ENCODE measurements at places on chromosomes 2 and 18. TPM values are rescaled to one million over a fixed set of nuclear protein-coding genes. Genes with fewer than 3 reads are reported as not detected.

DNA sequence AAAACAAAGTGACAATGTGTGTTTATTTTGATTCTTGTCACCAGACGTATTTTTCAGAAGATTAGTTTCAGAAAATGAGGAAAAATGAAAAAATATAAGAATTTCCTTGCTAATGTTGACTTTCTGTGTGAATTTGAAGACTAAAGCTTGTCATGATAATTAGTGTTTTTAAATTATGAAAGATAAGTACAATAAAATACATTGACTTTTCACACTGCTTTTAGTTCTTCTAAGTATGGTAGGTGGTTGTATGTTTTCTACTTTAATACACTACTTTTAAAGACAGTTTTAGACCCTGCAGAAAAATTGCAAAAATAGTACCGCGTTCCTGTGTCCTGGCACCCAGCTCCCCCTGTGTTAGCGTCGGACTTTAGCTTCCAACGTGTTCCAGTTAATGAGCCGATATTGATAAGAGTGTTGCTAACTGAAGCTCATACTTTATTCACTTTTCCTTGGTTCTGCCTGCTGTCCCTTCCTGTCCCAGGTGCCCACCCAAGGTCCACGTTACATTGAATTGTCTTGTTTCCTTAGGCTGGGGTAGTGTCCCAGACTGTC lies 695 bp downstream of the RBFA start:
- H3K4me3 ChIP-seq: peak overlapping the region; percentile 87
- peaks cover 8% of the 10 kb centered on the region for H3K36me3 ChIP-seq
- H3K4me1 ChIP-seq: peaks cover 7% of the 10 kb centered on the region
- no peaks in the 10 kb centered on the region for H3K27me3 ChIP-seq
- DNase-seq: no peak

GRCh38 chr2:136108463-136108862 lies 9.5 kb downstream of the CXCR4 start:
- H3K36me3 ChIP-seq: no peaks in the 10 kb centered on the region
- H3K4me1 ChIP-seq: no peaks in the 10 kb centered on the region
- no peak for DNase-seq
- H3K4me3 ChIP-seq: no peak overlapping the region

- H3K4me3 ChIP-seq: peak overlapping the region; percentile 58
- DNase-seq: no peak
- no peaks in the 10 kb centered on the region for H3K27me3 ChIP-seq
- no peak overlapping the region for H3K27ac ChIP-seq
These were observed 977 bp downstream of the SLC8A1 start for GRCh38 chr2:40450796-40451430.

MFF gene
- polyA plus RNA-seq: 38.3 TPM

LAMA3 gene
- polyA plus RNA-seq: 1,944 TPM

RAB31 gene
- 53.9 TPM for polyA plus RNA-seq

CD8A gene
- 0.02 TPM for polyA plus RNA-seq

GNLY gene
- not detected for polyA plus RNA-seq

RNF152 gene
- polyA plus RNA-seq: 10.1 TPM

- H3K36me3 ChIP-seq: no peaks in the 10 kb centered on the region
- no peak overlapping the region for H3K27ac ChIP-seq
- H3K4me1 ChIP-seq: no peaks in the 10 kb centered on the region
- H3K27me3 ChIP-seq: no peaks in the 10 kb centered on the region
These were observed 46.0 kb upstream of the FAM110C start for GRCh38 chr2:92326-92725.

POTEI gene
- polyA plus RNA-seq: not detected

GRCh38 chr2:148515976-148516375 lies 128.6 kb upstream of the EPC2 start:
- no peak for DNase-seq
- H3K36me3 ChIP-seq: no peaks in the 10 kb centered on the region
- no peaks in the 10 kb centered on the region for H3K4me1 ChIP-seq
- H3K27me3 ChIP-seq: no peaks in the 10 kb centered on the region

KRTCAP3 gene
- 14.7 TPM for polyA plus RNA-seq

- H3K27ac ChIP-seq: peak overlapping the region; percentile 96
- peak overlapping the region; percentile 45 for H3K4me3 ChIP-seq
- H3K27me3 ChIP-seq: no peaks in the 10 kb centered on the region
- DNase-seq: peak; percentile 99
- H3K4me1 ChIP-seq: peaks cover 46% of the 10 kb centered on the region
These were observed 79.4 kb upstream of the ZNF532 start for GRCh38 chr18:58785171-58785805.

DNA sequence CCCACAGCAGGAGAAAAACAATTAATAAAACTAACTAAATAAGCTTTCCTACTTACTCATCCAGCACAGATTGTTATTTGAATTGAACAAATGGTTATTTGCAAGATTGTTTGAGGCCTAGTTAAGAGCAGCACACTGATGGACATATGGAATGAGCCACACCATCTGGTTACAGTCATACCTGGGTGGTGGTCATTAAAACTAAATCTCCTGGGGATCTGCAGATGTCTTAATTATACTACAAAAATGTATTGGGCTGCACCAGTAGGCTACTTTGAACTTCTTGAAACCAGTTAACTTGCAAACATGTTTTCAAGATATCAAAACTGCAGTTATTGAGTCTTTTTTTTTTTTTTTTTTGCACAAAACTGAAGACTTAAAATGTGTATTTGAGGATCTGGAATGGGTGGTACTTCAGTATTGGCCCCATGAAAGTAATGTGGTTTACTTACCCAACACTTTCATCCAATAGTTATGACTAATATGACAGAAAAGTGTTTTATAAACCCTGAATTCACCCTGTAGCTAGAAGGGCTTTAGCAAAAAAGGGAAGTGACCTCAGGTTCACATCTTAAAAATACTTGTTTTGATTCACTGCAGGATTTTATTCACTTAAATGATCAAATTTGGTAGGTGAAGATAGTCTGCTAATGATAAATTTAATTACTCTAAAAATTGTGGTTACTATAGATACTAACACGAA lies 10.8 kb downstream of the AGFG1 start:
- no peaks in the 10 kb centered on the region for H3K27me3 ChIP-seq
- no peak overlapping the region for H3K4me3 ChIP-seq
- H3K36me3 ChIP-seq: no peaks in the 10 kb centered on the region
- H3K4me1 ChIP-seq: no peaks in the 10 kb centered on the region
- DNase-seq: no peak

GRCh38 chr2:234950435-234950729 lies 1.4 kb upstream of the SH3BP4 start:
- H3K4me3 ChIP-seq: peak overlapping the region; percentile 43
- DNase-seq: no peak
- H3K4me1 ChIP-seq: peaks cover 53% of the 10 kb centered on the region
- no peaks in the 10 kb centered on the region for H3K27me3 ChIP-seq
- peak overlapping the region; percentile 98 for H3K27ac ChIP-seq

GRCh38 chr2:88038263-88039105 lies 17.1 kb downstream of the KRCC1 start:
- peak overlapping the region; percentile 44 for H3K27ac ChIP-seq
- H3K27me3 ChIP-seq: no peaks in the 10 kb centered on the region
- peaks cover 28% of the 10 kb centered on the region for H3K4me1 ChIP-seq
- DNase-seq: peak; percentile 52
- peaks cover 7% of the 10 kb centered on the region for H3K36me3 ChIP-seq
- no peak overlapping the region for H3K4me3 ChIP-seq

UGT1A10 gene
- polyA plus RNA-seq: 2.4 TPM

DNA sequence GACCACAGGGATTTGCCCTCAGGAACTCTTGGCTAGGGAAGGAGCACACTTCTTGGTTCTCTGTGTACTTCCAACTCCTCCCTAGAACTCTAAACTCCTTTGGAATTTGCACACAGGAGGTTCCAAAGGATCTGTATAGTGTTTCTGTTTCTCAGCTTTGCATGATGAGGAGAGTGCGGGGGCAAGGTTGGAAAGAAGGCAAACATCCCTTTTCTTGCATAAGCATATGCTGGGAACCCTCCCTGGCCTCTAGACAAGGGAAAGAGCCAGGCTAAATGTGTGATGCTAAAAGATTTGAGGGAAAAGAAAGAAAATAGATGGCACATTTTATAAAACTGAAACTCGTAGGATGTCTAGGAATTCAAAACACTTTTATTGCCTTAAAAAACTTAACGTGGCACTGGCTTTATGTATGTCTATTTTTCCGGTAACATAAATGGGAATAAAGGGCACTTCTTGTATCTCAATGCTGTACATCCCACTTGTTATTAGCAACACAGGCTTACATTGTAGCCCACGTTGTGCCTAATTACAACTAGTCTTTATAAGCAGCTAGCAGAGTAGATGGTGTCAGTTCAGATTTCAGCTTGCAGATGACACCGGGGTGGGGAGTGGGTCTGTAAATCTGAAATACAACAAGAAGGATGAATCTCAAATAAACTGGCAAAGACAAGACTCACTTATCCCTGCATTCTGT lies 165.8 kb downstream of the GPD2 start:
- DNase-seq: no peak
- no peak overlapping the region for H3K4me3 ChIP-seq
- no peaks in the 10 kb centered on the region for H3K27me3 ChIP-seq

GRCh38 chr2:77418537-77418936 lies 103.6 kb downstream of the LRRTM4 start:
- H3K27me3 ChIP-seq: no peaks in the 10 kb centered on the region
- H3K36me3 ChIP-seq: no peaks in the 10 kb centered on the region
- no peak for DNase-seq
- H3K27ac ChIP-seq: no peak overlapping the region
- no peaks in the 10 kb centered on the region for H3K4me1 ChIP-seq
- no peak overlapping the region for H3K4me3 ChIP-seq

DNA sequence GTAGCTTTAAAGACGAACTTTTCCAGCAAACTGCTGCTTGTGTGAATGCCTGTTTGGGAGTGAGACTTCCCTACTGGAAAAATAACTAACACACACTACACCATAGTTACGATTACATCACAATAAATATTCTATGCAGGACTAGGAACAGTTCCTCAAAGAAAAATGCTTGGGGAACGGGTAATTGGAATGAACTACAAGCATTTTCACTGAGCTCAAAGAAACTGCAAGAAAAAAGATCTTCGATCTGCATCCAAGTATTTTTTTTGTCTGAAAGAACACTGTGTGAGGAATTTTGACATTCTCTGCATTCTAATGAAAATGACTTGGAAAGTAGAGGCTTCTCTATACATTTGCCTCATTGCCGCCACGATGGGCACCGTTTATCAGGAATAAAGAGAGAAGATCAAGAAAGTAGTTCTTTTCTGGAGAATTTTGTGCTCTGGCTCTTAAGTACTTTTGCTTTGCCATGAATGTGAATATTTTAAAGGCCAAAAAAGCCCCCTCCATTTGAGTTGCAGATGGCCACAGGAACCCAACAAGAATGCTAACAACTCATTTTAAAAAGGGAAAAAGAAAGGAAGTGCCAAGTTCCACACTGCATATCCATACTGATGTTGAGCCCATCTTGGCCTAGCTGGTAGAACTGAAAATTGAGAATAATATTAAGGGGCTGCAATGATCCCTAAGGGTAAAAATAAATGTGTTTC lies 13.6 kb downstream of the LYPD1 start:
- H3K4me3 ChIP-seq: no peak overlapping the region
- no peaks in the 10 kb centered on the region for H3K36me3 ChIP-seq
- no peak overlapping the region for H3K27ac ChIP-seq
- DNase-seq: no peak
- H3K4me1 ChIP-seq: peaks cover 3% of the 10 kb centered on the region

GRCh38 chr18:23238152-23238531 lies 102.9 kb downstream of the CABLES1 start:
- peaks cover 18% of the 10 kb centered on the region for H3K4me1 ChIP-seq
- DNase-seq: no peak
- H3K4me3 ChIP-seq: peak overlapping the region; percentile 68
- H3K27me3 ChIP-seq: no peaks in the 10 kb centered on the region

DNA sequence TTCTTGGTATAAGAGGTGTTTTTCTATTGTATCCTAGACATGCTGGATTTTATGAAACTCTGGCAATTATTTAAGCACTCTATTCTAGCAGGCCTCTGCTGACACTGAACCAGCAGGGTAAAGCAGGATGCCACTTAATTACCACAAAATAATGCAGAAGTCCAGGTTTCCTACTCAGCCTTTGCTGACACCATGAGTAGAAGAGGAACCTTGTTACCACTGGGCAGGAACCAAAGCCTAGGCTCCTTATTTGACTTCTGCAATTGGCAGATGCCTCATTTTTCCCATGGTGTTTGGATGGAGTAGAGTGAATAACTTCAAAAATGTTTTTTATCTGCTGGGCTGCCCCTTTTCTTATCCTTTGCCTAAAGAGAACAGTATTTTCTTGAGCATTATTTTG lies 60.8 kb downstream of the THNSL2 start:
- no peaks in the 10 kb centered on the region for H3K4me1 ChIP-seq
- no peaks in the 10 kb centered on the region for H3K36me3 ChIP-seq
- no peak overlapping the region for H3K4me3 ChIP-seq
- H3K27ac ChIP-seq: no peak overlapping the region

DNA sequence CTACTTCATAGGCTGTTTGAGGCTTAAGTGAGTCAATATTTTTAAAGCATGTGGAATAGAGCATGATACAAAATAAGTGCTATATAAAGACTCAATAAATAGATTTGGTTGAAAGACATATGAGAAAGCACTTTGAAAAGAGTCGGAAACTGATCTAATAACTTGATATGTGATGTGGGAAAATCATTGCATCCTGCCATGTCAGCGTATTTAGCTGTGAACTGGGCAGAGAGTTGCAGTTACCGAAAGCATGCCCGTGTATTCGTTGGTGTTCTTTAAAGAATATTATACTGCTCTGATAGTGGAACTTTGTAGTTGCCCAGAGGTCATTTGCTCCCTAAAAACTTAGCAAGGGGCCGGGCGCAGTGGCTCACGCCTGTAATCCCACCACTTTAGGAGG lies 37.8 kb upstream of the ZNF516 start:
- H3K36me3 ChIP-seq: no peaks in the 10 kb centered on the region
- peaks cover 15% of the 10 kb centered on the region for H3K27me3 ChIP-seq
- H3K27ac ChIP-seq: no peak overlapping the region
- H3K4me1 ChIP-seq: peaks cover 6% of the 10 kb centered on the region
- H3K4me3 ChIP-seq: no peak overlapping the region
- DNase-seq: no peak

CPS1 gene
- polyA plus RNA-seq: 33.0 TPM

SIX2 gene
- polyA plus RNA-seq: not detected

GRCh38 chr2:96556441-96557330 lies 20.1 kb downstream of the ARID5A start:
- no peaks in the 10 kb centered on the region for H3K27me3 ChIP-seq
- peak; percentile 99 for DNase-seq
- H3K4me3 ChIP-seq: no peak overlapping the region
- H3K27ac ChIP-seq: peak overlapping the region; percentile 59

- no peaks in the 10 kb centered on the region for H3K36me3 ChIP-seq
- H3K27me3 ChIP-seq: no peaks in the 10 kb centered on the region
- H3K27ac ChIP-seq: peak overlapping the region; percentile 78
- peaks cover 38% of the 10 kb centered on the region for H3K4me1 ChIP-seq
- no peak overlapping the region for H3K4me3 ChIP-seq
These were observed 977.3 kb upstream of the CDH2 start for GRCh38 chr18:29154196-29154757.

ANKRD53 gene
- not detected for polyA plus RNA-seq

DNA sequence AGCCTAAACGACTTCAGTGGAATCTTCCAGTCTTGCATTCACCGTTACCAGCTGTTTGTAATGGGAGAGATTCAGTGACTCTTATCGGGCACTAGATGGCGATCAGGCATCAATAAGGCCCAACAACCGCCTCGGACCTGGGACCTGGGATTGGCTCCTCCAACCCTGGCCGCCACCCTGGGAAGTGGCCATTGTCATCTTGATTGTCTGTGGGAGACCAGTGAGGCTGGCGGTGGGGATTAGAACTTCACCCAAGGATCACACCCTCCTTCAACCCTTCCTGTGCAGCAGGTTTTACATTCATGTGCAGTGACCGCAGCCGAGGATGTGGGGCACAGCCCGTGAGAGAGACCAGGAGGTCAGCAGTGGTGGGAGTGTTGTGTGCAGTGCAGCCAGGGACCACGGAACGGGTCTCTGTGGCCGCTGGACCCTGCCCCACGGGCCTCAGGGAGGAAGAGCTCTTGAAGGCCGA lies 85.3 kb downstream of the SPP2 start:
- H3K4me3 ChIP-seq: no peak overlapping the region
- no peaks in the 10 kb centered on the region for H3K36me3 ChIP-seq
- H3K4me1 ChIP-seq: peaks cover 64% of the 10 kb centered on the region
